Tibial artery (tissue), 4 donors: ENCODE measurements at places on chromosomes 5 and 9.

DNA sequence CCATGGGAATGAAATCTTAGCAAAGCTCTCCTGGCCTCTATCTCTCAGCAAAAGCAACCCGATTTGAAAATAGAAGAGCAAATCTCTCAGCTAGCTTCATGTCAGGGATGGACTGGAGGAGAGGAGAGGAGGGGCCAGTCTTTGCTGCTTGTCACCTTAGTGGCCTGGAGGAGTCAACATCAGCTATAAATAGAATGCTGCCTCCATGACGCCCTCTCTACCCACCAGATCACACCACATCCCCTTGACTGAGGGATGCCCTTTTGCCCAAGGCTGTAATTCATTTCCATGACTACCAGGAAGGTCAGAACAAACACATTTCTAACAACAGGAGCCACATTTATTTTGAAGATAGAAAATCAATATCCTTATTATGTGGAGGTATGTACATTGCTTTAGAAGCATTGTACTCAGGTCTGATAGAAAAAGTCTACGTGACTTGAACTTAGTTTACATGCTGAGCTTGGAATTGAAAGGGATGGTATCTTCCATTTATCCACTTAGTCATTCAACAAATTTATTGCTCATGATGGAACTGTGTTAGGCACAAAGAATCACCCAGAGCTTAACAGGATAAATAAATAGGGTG lies 92.4 kb upstream of the LIFR start:
- no peak for DNase-seq

DNA sequence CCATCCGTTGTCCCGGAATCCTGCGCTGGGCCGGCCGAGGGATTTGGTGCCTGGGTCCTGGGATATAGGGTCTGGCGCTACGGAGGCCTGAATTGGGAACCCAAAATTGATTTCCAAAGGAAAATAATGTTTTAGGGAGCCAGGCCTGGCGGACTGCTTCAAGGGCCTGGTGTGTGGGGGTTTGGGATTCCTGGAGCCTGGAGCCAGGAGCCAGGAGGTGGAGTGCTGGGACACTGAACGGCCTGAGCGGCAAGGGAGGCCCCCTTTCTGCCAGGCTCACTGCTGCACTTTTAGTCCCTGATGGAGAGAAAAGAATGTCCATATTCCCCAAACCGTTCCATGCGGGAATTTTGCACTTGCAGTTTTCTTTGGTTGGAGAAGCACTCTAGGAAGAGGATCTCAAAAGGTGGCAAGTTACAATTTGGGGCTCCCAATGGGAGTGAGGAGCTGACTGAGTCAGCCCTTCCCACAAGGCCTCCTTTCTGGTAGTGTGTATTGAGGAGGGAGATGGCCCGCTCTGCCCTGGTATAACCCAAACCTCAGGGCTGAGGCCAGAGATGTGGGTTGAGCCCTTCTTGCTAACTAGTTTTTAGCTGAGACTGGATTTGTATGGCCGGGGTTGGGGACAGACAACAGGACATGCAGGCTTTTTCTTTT lies 2.2 kb downstream of the LMX1B start:
- no peak for DNase-seq

GRCh38 chr5:15191012-15191411 lies 309.0 kb upstream of the FBXL7 start:
- DNase-seq: no peak

GRCh38 chr5:128199611-128200010 lies 116.0 kb downstream of the SLC12A2 start:
- no peak for DNase-seq

DNA sequence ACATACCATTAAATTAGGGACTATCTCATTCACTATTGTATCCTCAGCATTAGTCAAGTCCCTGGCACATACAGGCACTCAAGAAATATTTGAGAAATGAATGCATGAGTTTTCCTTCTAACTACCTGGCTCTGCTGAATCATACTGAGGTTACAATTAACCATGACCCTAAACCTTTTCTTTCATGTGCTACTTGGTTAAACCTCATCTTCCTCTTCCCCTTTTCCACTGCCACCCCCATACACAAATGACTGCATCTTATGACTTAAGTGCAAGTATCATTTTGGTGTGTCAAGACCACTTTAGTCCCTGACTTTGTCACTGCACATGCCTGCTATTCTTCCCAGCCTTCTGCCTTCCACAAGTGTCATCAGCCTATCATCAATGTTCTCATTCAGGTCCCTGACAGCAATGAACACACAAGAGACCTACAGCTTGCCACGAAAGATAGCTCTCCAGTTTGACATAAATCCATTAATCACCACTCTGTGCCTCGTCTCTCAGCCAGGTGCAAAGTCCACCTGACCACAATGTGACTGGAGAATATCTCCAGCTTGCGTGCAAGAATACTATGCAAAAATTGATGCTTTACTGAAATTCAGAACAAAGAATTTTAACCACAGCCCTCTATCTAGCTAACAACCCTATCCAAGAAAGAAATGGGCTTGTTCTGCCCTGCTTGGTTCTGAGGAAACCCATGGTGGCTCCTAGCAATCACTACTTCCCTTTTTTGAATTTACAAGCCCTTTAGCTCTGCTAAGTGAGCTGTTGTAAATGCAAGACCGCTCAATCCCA lies 74.5 kb downstream of the MAPKAP1 start:
- no peak for DNase-seq

GRCh38 chr5:166994226-166994625 lies 1297.2 kb upstream of the WWC1 start:
- no peak for DNase-seq

- no peak for DNase-seq
Measured at GRCh38 chr5:115360046-115360685, 63.7 kb upstream of the CCDC112 start.

- DNase-seq: no peak
Measured at GRCh38 chr9:98854266-98854665, 46.8 kb downstream of the GALNT12 start.

DNA sequence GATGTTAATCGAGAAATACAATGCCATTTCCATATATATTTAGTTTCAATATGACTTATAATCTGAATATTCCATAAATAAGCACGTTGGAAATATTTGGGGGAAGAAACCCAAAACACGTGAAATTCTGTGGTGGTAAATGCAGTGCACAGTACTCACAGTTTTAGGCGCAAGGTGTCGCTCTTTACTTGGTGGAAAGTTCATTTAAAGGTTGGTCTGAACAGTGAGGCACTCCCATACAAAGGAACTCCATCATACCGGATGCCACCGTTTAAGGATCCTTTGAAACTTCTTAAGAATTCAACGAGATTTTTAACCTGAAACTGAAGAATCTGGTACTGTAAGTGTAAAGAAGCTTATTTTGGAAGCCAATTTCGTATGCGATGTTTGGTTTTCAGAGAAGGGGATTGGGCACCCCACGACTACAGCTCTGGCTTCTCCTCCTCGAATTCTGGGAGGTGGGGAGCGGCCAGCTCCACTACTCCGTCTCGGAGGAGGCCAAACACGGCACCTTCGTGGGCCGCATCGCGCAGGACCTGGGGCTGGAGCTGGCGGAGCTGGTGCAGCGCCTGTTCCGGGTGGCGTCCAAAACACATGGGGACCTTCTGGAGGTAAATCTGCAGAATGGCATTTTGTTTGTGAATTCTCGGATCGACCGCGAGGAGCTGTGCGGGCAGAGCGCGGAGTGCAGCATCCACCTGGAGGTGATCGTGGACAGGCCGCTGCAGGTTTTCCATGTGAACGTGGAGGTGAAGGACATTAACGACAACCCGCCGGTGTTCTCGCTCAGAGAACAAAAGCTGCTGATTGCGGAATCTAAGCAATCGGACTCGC lies at the start of gene PCDHA11:
Gene PCDHA11 (plus strand): TSS at position 237 of the 834 bp plus-strand sequence. CDS start 147 bp downstream, at position 384.
- DNase-seq: no peak

DNA sequence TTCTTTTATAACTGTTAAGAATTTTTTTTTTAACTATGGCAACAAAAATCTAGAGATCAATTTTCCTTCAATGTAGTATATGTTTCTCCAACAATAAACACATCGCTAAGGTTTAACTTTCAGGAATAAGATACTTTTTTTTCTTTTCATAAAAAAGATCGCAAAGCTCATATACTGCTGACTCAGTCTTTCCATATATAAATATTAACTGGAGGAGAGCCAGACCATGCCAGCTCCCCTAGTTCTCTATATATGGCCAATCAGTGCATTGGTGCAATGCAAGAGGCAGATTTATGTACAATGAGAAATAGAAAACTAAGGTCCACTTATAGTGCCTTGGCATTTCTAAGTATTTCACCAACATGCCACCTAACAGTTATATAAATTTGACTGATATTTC lies 89.2 kb upstream of the GAS1 start:
- no peak for DNase-seq

- DNase-seq: no peak
Measured at GRCh38 chr5:39116344-39117170, 42.4 kb upstream of the RICTOR start.

- no peak for DNase-seq
Measured at GRCh38 chr5:86679949-86680348, 62.2 kb downstream of the COX7C start.

GRCh38 chr5:165627548-165628170 lies 2122.2 kb downstream of the MAT2B start:
- no peak for DNase-seq

GRCh38 chr9:129351058-129351641 lies 173.1 kb upstream of the IER5L start:
- DNase-seq: no peak

DNA sequence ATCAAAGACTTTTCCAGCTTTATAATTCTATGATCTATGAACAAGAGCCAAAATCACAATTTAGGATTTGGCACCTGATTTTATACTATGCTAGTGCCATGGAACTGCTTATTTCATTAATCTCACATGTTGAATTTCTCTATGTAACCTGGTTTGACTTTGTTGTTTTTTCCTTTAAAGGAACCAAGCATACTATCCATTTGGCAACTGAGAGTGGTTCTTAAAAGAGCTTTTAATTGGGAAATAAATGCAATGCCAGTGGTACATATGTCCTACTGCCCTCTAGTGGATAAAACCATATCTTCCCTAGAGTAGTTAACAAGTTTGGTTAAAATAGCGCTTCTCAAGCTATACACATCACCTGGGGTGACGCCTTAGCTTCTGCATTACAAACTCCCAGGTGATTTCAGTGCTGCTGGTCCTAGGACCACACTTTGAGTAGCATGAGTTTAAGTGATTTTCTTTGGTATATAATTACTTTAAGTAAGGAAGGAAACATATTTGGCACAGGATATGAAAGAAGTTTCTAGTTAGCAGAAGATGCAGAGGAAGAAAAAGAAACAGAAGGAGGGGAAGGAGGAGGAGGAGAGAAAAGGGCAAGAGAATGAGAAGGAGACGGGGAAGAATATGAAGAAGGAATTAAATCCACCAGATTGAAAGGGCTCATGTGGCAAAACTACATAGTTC lies 56.8 kb downstream of the FGF10 start:
- DNase-seq: no peak

GRCh38 chr5:45411971-45412612 lies 284.1 kb downstream of the HCN1 start:
- no peak for DNase-seq

DNA sequence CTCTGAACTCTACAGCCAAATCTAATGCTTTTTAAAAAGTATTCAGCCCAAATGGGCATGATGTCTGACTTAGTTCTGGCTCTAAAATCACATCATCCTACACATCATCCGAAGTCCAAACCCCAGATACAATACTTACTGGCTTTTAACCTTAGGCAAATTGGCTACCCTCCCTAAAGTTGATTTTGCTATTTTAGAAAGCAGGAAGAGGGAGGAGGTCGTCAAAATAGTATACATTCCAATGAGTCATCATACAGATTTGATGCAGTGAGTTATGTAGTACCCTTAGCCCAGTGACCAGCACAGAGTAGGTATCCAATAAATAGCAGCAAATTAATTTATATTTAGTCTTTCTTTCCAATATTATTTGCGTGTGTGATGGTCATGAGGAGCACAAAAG lies 582.0 kb upstream of the TUSC1 start:
- DNase-seq: no peak

GRCh38 chr9:73133022-73133651 lies 18.5 kb upstream of the ANXA1 start:
- no peak for DNase-seq

GRCh38 chr5:52392321-52392720 lies 395.4 kb upstream of the ITGA1 start:
- DNase-seq: no peak

- DNase-seq: no peak
Measured at GRCh38 chr5:100890461-100891008, 12.5 kb downstream of the ST8SIA4 start.

DNA sequence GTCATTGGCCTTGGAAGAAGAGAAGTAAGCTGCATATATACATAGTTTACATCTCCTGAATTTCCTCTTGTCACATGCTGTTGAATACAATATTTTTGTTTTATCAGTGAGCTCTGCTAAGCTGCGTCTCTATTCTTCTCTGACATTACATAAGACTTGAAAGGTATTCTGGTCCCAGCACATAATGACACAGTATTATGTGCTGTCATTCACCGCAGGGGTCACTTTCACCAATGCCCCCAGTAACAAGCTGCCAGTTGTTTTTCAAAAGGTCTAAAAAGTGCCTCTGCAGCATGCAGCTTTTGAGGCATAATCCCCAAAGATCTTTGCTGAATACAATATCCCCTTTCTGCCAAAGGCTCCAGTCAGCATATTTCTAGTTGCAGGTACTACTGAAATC lies 349.0 kb upstream of the FAM174A start:
- no peak for DNase-seq

DNA sequence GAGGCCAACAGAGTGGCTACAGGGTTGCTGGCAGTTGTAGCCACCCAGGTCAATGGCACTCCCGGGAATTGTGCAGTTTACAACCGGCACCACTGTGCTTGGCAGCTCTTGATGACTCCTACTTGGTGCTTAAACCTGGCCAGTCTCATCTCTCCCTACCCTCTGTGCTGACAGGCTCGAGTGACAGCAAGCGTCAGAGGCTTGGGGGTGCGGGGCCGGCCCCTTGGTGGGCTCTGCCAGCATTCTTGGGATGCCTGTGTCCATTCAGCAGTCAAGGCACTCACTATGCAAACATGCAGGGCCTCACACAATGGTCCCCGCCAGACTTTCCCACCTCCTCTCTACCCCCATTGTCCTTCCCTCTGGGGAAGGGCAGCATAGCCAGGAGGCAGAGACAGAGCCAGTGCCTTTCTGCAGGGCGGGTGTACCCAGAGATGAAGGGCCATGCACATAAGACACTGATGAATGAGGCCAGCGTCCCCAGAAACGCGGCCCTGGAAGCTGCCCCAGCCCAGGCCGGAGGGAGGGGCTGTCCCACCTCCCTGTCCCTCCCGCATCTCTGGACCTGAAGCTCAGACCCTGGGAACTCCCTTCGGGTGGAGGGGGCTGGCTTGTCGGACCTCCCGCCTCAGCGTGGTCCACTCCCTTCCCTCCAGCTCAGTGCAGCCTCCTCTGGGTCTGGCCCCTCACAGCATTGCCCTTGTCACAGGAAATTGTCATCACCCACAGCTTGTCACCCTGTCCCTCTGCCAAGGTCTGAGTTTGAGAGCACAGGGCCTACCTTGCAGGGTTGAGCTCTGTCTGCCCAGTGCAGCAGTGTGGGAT lies 26.4 kb upstream of the NOTCH1 start:
- DNase-seq: no peak
